NCI-H1930 (cell line): ENCODE measurements at places on chromosomes 1 and 21.

GRCh38 chr1:44021581-44022321 is 9.5 kb downstream of the SLC6A9 start:
- DNase-seq = no peak

- DNase-seq = no peak
Observed at GRCh38 chr1:229964281-229964680, 102.8 kb upstream of the GALNT2 start.

DNA sequence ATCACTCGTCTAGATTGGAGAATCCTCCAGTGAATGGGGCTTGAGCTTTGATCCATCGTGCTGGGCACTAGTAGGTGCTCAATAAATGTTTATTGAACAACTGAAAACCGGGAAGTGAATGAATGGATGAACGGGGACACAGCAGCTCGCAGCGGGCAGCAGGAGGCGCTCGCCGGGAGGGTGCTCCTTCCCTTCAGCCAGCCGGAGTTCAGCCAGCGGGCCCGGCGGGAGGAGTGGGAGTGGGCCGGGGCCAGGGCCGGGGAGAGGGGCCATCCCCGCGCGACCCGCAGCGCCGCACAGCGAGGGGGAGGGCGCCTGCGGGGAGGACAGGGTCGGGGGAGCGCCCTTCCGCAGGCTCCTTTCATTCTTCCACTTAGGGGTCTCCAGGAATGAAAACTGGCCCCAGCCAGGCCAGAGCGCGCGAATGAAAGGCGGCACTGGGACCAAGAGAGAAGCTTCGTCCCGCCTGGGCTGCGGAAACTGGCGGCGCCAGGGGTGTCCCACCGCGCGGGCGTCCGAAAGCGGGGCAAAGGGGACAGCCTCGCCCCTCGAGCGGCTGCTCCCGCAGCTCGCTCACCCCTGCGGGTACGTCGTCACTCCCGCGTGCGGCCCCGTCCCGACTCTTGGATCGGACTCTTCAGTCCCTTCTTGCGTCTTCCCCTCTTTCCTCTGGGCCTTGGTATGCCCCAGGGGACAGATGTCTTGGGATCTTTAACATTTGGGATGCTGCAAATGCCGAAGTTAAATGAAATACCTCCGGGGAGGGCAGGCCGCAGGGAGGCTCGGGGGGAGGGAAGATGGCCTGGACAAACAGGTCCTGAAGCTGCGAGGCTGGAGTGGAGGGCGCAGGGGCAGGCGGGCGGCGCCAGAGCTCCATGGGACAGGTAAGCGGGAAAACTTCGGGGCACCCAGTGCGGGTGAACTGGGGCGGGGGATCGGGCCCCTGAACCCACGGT is 3.6 kb upstream of the INAVA start:
- DNase-seq = peak; percentile 13

DNA sequence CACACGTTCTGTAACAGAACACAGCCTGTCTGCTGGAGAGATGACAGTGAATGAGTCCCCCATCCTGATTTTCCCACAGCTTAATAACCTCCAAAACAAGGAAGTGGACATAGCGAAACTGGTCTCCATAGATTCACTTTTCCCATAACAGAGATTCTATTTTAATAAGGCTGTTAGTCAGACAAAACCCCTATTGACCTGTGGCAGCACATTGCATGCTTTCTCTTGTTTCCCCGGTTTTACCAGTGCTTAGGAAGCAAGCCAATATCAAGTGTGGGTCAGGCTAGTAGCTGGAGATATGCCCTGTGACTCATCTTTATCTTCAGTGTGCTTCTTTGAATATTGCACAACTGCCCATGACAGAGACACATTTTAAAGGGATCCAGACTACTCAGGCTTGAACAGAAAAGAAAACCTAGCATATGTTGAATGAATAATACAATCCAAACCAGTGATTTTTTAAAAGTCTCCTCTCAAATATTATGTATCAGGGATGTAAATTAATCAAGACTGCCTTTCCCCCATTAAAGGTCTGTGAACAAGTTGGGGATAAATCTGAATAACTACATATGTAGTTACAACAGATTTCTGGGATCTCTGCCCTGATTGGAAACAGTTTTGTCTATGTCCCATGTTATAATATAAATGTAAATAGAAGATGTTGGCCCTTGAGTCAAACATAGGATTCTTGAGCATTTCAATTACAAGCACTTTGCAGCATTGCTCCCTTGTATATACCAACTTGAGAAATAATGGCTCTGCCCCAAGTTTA is 11.9 kb upstream of the CLDN8 start:
- DNase-seq = no peak

- no peak for DNase-seq
Observed at GRCh38 chr1:154729031-154729442, 121.1 kb upstream of the ADAR start.

GRCh38 chr1:85935234-85935633 is 221.3 kb downstream of the COL24A1 start:
- DNase-seq = no peak

DNA sequence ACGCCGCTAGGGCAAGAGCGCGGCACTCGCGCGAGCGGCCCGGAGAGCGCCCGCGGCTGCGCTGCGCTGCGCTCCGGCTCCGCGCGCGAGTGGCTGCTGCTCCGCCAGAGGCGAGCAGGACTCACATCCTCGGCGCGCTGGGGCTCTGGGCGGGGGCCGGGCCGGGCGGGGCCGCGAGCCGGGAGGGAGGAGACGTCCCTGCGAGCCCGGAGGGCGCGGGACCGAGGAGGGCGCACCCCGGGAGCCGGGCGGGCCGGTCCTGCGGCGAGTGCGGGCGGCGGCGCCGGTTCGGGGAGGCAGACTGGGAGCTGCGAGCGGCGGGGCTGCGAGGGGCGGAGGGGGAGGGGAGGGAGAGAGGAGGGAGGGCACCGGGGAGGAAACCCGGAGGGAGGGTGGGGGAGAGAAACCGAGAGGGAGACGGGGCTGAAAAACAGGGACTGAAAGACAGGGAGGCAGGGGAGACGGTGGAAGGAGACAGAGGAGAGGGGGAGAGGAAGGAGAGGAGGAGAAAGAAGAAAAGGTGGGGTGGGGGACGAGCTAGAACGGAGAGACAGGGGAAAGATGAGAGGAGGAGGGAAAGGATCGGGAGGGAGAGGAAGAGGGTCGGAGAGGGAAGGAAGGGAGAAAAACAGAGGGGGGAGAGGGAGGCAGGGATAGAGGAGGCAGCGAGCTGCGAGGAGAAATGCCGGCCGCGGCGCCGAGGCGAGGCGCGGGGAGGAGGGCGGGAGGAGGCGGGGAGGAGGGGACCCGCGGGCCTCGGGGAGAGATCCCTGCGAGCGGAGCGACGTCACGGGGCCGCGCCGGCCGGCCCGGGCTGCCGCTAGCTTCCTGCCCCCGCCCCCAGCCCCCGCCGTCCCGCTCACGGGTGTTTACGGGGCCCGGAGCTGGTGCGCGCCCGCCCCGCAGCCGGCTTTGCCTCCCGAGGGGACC is at the start of gene CAMK2N1:
TSS of gene CAMK2N1 (minus strand) at position 684 of the 930 bp plus-strand sequence. CDS start 831 bp downstream, outside the sequence.
- peak; percentile 20 for DNase-seq

- DNase-seq = no peak
Observed at GRCh38 chr1:36920801-36921405, 113.4 kb downstream of the GRIK3 start.

DNA sequence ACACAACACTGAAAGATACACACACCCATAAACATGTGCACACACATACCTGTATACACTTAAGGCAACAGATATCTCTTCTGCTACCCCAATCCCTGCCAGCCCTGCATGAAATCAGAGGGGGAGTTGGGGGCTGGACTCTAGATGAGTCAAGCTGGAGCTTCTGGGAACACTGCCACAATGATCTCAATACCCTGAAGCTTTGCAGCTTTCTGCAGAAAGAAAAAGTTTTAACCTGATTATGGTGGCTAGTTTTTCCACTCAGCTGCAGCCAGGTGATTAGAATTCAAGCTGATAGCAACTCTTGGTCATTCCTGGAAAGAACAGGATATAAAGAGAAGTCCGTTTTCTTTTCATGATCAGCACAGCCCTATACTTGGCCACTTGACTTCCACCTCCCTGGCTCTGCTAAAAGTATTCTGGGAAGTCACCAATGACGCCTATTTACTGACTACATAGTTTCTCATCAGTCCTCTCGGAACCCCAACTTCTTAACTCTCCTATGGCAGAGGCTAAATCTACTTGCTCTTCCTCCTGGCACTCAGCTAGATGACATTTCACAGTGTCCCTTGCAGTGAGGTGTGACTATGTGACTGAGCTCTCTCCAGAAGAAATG is 20.7 kb upstream of the DNASE2B start:
- no peak for DNase-seq

- no peak for DNase-seq
Observed at GRCh38 chr1:210123924-210124589, 108.5 kb upstream of the SERTAD4 start.

- DNase-seq = no peak
Observed at GRCh38 chr1:53083636-53084588, 21.9 kb downstream of the PODN start.

GRCh38 chr1:109910123-109910962 is at the start of gene CSF1:
CSF1 (plus strand) TSS chr1:109910849; CDS start chr1:109911024, 175 bp downstream.
- DNase-seq = no peak

DNA sequence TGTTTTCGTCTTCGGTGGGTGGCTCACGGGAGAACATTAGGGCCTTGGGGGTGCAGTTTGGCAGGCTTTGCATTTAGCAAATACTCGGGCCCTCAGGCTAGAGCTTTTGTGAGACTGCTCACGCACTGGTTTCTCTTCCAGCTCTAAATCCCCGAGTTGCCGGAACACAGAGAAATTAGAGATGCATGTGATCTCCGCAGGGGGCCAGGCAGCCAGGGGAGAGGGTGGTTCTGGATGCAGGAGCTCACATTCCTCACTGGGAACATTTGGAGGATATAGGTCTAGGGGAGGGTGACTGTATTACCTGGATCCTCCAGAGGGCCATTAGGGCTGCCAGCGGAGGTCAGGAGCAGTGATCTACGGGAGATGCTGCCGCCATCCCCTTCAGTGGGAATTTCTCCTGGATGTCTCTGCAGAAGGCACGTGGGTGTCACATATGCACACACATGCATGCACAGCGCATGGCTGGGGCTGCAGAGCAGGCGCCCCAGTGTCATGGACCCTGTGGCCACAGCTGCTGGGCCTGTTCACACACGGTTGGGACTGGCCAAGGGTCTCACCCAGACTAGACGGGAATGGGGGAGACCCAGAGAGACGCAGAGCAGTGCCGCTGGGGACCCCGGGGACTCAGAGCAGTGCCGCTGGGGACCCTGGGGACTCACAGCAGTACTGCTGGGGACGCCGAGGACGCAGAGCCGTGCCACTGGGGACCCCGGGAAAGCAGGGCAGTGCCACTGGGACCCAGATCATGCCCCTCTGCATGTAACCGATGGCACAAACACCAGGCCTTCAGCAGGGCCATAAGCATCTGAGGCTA is 258.7 kb downstream of the CAMTA1 start:
- no peak for DNase-seq

DNA sequence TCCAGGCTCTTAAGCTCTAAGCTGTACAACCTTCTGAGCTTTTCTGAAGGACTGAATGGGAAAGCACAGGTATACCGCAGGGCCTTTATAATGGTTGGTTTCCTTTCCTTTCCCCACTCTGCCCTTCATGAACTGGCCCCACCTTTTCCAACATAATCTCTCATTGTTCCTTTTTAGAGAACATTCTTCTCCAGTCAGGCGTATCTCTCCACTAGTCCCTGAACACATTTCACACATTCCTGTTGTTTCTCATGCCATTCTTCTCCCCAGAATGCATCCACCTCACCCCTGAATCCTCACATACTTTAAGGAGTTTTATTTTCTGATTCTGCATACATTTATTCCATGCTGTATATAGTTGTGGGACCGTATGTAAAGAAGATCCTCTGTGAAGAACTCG is 41.3 kb downstream of the PGM1 start:
- DNase-seq = no peak

GRCh38 chr1:21510885-21511578 is 1.8 kb downstream of the ALPL start:
- no peak for DNase-seq

- no peak for DNase-seq
Observed at GRCh38 chr1:10980094-10980577, 32.3 kb upstream of the TARDBP start.

- peak; percentile 21 for DNase-seq
Observed at GRCh38 chr1:20993716-20994575, 182.8 kb downstream of the EIF4G3 start.

GRCh38 chr1:32247452-32247851 is 430 bp downstream of the FAM167B start:
- DNase-seq = no peak

DNA sequence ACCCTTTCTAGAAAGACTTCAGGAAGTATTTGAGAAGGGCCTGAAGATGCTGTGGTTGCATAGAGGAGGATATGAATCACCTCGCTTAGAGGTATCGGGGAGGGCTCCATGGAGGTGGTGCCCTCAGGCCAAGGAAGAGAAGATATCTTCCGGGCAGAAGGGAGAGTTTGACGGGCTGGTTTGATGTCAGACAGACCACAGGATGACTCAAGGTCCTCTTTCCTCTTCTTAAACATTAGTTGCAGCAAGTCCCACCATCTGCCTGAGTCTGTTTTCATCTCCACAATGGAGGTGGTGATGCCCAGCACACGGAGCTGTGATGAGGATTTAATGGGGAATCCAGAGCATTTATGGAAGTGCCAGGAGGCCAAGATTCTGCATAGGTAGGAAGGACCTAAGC is 25.1 kb upstream of the RUNX3 start:
- DNase-seq = no peak

GRCh38 chr1:97489834-97490233 is 431.0 kb downstream of the DPYD start:
- DNase-seq = no peak

DNA sequence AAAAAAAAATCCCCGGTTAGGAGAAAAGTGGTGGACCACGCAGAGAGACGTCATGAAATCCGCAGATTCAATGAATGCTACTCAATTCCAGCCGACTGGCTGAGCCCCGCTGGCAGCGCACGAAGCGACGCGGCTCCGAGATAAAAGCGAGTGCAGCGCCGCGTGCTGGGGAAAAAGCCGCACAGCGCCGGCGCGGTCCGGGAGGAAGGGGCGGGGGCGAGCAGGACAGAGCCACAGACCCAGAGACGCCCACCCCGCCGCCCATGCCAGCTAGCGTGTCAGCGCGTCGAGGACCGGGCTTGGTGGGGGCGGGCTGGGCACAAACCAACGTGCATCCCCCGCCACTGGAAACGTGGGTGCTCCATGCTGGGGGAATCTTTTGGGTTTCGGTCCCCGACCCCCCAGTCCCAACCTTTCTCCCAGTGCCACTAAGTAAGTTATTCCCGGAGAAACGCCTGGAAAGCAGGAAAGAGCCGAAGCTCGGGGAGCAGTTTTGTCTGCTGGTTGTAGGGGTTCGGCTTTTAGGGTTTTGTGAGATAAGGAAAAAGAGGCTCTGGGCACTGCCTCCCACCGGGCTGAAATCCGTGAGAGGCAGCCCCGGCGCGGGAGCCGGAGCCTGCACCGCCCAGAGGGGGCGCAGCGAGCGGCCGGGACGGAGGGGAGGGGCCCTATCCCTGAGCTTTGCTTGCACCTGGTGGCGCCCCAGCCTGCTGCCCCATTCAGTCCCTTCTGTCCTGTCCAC is at the start of gene KCNJ6:
TSS of gene KCNJ6 (minus strand) at position 148 of the 742 bp plus-strand sequence. CDS start 75,775 bp downstream, outside the sequence.
- peak; percentile 85 for DNase-seq
